GM10248 (cell line): ENCODE measurements at places on chromosomes 11 and 22.

DNA sequence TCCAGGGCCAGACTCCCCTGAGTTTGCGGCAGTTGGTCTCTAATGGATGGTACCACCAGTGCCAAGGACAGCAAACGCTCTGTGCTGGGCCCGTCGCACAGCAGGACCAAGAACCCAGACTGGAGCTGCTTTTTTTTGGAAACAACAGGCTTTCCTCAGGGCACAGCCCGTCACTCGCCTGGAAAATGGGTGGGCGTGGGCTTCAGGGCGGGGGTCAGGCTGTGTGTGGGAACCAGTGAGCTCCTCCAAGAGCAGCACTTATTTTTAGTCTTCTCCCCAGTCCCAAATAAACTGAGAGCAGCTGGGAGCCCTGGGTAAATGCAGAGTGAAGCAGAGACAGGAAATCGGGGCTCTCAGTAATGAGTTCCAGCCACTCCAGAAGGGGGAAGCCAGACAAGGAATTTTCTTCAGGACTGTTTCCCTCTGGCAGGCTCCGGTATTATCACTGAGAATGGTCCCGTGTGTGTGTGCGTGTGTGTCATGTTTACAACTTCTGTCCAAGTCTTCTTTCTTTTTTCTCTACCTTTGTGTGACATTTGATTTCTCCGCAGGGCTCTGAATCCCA is 63.0 kb downstream of the PPFIBP2 start:
- DNase-seq: no peak

- no peak for DNase-seq
Measured at GRCh38 chr11:13135385-13136271, 126.5 kb downstream of the RASSF10 start.

- DNase-seq: no peak
Measured at GRCh38 chr11:12754582-12755234, 80.5 kb downstream of the TEAD1 start.

DNA sequence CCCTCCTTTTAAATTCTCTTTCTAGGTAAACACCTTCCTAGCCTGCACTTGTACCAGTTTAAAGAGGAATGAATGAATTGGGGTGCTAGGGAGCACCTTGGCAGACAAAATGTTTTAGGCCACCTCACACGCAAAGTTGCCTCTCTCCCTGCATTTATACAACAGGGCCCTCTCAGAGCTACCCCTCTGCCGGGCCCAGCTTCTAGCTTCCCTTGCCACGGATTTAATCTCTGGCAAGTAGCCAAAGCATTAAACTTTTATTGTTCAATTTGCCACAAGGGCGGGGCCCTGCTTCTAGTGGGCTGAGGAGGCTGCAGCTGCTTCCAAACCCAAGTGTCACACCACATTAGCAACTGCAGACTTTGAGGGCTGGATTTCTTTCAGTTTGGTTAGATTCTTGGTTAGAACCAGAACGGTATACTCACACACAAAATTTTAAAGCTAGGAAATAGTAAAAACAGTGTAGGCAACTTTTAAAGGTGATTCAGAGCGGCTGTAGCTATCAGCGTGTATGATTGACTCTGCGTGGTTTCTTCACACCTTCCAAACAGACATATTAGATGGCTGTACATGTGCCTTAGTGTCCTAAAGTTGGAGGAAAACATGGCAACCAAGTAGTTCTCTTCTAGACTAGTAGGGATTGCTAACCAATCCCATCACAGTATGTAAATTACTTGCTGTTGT is 6.5 kb downstream of the KREMEN1 start:
- no peak for DNase-seq

GRCh38 chr11:20315800-20316199 is 47.7 kb upstream of the HTATIP2 start:
- no peak for DNase-seq

DNA sequence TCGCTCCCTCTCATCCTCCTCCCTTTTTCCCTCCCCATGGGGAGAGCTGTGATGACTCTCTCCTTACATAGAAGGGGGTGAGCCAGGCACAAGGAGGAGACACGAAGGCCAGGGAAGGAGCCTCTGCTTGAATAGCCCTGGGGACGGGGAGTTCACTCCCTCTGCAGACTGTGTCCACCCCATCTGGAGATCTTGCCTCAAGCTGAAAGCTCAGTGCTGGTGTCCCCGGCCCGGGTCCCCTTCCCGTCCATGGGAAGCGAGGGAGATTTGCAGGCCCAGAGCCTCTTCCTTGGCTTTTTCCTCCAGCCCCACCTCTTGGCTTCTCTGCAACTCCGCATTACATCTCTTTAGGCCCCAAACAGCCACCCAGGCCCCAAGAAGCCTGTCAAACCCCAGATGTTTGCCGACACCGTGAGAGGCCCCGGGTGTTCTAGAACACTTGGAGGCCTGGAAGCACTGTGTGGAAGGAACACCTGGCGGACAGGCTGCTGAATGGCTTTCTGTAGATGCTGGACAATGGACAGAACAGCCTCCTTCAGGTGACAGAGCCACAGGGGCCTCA is 32.3 kb downstream of the LINC01488 start:
- no peak for DNase-seq

- no peak for DNase-seq
Measured at GRCh38 chr11:120211522-120212258, 858 bp downstream of the OAF start.

- DNase-seq: peak; percentile 28
Measured at GRCh38 chr11:18770479-18771125, 21.0 kb downstream of the PTPN5 start.

- no peak for DNase-seq
Measured at GRCh38 chr22:19680911-19681862, 33.1 kb upstream of the SEPTIN5 start.
